Body of pancreas (tissue), 4 donors: ENCODE measurements at places on chromosomes 16 and 17.

GRCh38 chr17:51456942-51457341 lies 196.6 kb downstream of the UTP18 start:
- no peaks in the 10 kb centered on the region for H3K4me1 ChIP-seq
- DNase-seq: no peak
- H3K4me3 ChIP-seq: no peak overlapping the region

- no peaks in the 10 kb centered on the region for H3K4me1 ChIP-seq
- H3K27ac ChIP-seq: peak overlapping the region; percentile 54
- no peaks in the 10 kb centered on the region for H3K36me3 ChIP-seq
- no peak overlapping the region for H3K4me3 ChIP-seq
- no peak for DNase-seq
- H3K27me3 ChIP-seq: no peaks in the 10 kb centered on the region
These were observed 9.0 kb downstream of the PIK3R5 start for GRCh38 chr17:8956465-8956902.

- no peak overlapping the region for H3K4me3 ChIP-seq
- H3K4me1 ChIP-seq: peaks cover 20% of the 10 kb centered on the region
- peak overlapping the region; percentile 67 for H3K27ac ChIP-seq
These were observed 40.1 kb downstream of the MYO18A start for GRCh38 chr17:29140051-29140621.

- no peak overlapping the region for H3K4me3 ChIP-seq
- H3K27ac ChIP-seq: no peak overlapping the region
- no peaks in the 10 kb centered on the region for H3K27me3 ChIP-seq
- no peaks in the 10 kb centered on the region for H3K36me3 ChIP-seq
- no peak for DNase-seq
- H3K4me1 ChIP-seq: no peaks in the 10 kb centered on the region
These were observed 41.8 kb upstream of the NUDT7 start for GRCh38 chr16:77680496-77680895.

DNA sequence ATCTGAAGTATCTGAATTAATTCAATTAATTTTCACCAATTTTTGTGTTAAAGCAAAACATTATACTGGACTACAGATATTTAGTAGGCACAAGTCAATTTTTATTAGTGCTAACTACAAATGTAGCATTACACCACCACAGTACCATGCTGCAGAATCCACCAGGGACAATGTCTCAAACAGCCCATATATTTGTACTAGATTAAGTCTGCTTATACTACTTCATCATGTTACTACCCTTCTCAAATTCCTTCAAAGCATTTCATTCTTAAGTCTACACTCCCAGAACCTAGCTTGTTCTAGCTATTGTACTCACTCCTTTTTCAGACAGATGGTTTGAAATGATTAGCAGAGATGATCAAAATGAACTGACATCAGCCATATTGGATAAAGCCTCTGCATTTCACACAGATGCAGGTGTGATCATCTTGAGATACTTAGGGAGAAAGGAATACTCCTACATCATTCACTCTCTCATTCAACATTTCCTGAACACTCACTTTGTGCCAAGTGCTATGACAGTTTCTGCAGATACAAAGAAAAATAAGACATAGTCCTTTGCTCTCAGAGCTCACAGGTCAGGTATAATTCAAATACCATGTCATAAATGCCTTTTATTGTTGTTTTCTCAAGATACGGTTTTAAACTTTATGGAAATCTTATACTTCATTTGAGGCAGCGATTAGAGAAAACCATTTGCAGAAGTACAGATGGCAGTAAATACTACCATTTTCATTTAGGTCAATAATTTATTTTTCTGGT lies 47.7 kb downstream of the SMURF2 start:
- H3K27me3 ChIP-seq: no peaks in the 10 kb centered on the region
- DNase-seq: no peak
- no peaks in the 10 kb centered on the region for H3K36me3 ChIP-seq

DNA sequence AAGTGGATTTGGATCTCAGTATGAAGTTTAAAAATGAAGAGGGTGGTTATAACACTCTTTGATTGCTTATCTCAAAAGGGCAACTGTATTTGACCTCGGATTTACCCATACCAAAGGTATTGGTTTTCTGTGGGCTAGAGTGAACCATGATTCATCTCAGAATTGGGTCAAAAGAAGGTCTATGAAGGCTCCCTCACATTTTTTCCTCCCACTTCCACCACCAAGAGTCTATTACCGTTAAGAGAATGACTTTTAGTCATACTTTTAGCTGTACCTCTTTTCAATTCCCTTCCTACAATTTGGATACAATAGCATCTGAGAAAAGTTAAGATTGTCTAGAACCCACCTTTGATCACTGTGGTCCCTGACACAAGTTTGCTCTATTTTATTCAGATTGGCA lies 280.9 kb downstream of the RBFOX1 start:
- no peak for DNase-seq
- no peaks in the 10 kb centered on the region for H3K36me3 ChIP-seq
- no peaks in the 10 kb centered on the region for H3K27me3 ChIP-seq

- no peak overlapping the region for H3K4me3 ChIP-seq
- H3K27ac ChIP-seq: no peak overlapping the region
- no peaks in the 10 kb centered on the region for H3K27me3 ChIP-seq
- DNase-seq: no peak
- H3K4me1 ChIP-seq: no peaks in the 10 kb centered on the region
These were observed 582.3 kb downstream of the WWOX start for GRCh38 chr16:78681743-78682142.

DNA sequence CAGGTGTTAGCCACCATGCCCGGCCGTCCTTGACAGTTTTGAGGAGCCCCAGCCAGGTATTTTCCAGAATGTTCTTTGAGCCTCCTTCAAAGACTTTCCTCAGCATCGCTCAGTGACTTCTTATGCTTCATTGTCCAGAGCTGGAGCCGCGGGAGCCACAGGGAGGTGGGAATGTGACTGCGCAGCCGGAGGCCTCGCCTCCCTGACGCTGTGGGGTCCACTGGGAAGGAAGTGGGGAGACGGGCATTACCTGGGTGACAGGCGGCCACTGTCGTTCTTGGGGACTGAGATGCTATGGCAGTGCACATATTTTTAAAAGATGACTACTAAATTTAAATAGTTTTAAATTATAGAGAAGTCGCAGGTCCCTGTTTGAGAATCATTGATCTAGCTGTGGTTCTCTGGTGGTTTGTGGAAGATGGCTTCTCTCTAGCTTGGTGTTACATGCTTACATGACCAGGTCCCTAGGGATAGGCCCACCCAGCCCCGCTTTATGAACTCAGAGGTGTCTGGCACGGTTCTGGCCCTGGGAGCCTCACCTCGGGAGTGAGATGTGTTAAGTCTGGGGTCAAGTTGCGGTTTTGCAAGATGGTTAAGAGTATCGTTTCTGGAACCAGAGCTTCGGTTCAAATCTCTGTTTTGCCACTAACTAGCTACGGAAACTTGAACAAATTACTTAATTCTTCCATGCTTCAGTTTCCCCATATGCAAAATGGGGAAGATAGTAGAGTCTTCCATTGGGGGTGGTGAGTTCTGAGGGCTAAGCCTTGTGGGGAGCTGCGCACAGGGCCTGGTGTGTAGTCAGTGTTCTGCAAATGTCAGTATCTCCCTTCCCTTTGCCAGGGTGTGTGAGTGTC lies 53.0 kb downstream of the ATP2C2 start:
- DNase-seq: no peak
- no peaks in the 10 kb centered on the region for H3K4me1 ChIP-seq
- no peaks in the 10 kb centered on the region for H3K36me3 ChIP-seq
- H3K4me3 ChIP-seq: no peak overlapping the region
- no peaks in the 10 kb centered on the region for H3K27me3 ChIP-seq

- DNase-seq: no peak
- H3K27ac ChIP-seq: no peak overlapping the region
- H3K36me3 ChIP-seq: no peaks in the 10 kb centered on the region
- H3K4me1 ChIP-seq: no peaks in the 10 kb centered on the region
- H3K27me3 ChIP-seq: no peaks in the 10 kb centered on the region
These were observed 194.3 kb upstream of the RPL38 start for GRCh38 chr17:74009056-74009625.

DNA sequence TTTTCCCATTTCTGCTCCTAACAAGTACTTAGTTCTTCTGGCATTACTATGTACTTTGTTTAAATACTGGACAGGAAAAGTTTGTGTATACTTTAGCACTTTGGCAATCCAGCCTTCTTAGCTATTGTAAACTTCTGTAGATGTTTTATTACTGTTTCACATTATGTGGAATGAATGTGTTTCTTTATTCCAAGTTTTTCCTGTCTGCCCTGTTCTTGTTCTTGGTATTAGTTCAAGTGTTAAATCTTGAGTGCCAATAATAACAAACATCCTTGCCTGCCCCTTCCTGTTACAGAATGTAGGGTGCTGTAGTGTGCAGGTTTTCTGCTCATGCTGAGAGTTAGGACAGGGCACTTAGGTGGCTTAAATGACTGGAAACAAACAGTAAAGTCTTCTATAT lies 7.3 kb upstream of the CAPNS2 start:
- no peak overlapping the region for H3K27ac ChIP-seq
- no peak overlapping the region for H3K4me3 ChIP-seq
- peaks cover 8% of the 10 kb centered on the region for H3K4me1 ChIP-seq
- no peak for DNase-seq
- no peaks in the 10 kb centered on the region for H3K27me3 ChIP-seq

- H3K4me1 ChIP-seq: no peaks in the 10 kb centered on the region
- H3K36me3 ChIP-seq: no peaks in the 10 kb centered on the region
- no peak overlapping the region for H3K4me3 ChIP-seq
- DNase-seq: peak; percentile 8
These were observed 58.1 kb downstream of the CYB5B start for GRCh38 chr16:69482410-69482991.
